HAP-1 (cell line): ENCODE measurements at places on chromosomes 6 and 20.

DNA sequence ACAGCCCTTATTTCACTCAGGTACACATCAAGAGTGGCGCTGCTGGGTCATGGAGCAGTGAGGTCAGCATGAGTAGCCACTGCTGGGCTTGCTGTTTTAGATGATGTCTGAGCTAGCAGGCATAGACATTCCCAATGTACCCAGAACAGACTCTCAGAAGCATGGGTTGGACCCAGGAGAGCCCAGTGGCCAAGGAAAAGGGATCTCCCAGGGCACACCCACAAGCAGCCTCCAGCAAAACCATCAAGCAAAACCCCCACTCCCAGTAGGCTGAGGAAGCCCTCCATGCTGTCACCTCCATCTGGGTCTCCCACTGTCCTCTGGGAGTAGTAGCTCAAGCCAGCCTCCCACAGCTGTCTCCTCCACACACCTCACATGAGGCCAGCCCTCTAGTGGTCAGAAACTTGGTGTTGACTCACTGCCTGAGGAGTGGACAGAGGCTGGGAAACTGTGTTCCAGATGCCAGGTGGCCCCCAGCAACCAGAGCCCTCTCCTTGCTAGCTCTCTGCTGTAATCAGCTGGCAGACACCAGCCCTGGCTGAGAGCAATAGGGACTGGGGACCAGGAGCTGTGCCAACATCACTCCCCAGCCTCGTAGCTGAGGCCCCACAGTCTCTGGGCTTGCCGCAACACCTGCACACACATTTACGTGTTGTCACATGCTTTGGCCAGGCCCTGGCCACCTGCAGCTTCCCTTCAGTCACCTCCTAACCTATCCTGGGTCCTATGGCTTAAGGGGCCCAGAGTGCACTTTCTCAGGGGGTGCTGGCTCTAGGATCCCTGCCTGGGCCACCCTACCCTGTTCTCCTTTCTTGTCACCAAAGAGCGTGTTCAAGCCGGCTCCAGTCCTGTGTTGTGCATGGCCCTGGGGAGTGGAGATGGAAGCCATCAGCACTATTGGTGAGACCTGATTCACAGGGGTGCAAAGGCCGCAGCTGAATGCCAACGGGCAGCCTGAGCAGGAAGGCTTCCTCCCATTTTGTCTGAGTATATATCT lies 1.9 kb upstream of the AP5S1 start:
- DNase-seq, result peak; percentile 80

DNA sequence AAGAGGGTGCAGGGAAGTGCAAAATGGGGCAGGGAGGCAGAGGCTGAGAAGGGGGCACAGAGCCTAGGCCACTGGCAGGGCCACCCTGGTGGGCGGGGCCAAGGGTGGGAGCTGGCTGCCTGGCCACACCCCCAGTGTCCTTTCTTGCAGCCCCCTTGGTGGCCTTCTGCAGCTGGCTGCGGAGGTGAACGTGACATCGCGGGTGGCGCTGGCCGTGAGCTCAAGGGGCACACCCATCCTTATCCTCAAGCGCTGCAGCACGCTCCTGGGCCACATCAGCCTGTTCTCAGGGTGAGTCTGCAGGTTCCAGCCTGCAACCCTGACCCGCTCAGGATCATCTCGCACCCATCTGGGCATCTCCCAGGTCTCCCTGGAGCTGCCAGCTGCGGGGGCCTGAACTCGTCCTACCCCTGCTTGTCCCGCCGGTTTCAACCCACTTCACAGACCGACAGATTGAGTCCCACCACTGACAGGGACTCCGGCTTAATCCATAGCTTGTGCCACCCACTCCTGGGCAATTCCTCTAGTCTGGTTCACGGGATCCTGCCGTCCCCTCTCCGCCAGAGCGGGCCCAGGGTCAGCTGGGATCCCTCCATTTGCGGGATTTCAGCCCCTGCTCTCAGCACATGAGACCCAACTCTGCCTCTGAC lies 6.2 kb downstream of the BPIFB3 start:
- DNase-seq, result no peak

DNA sequence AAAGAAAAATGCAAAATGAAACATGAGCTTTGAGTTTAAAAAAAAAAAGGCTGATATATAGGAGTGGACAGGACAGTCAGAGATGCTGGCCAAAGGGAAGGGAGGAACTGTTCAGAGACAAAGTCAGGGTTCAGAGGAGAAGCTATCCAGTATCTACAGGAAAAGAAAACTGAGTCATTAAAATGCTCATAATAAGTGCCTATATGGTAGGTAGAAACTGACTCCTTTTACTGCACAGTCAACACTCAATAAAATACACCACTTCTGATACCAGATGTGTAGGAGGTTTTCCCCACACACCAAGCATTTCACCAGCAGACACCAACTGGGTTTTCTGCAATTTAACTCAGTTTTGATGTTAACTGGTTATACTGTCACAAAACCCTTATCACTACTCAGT lies 32.9 kb downstream of the FRK start:
- DNase-seq, result no peak

- no peak for DNase-seq
Observed at GRCh38 chr20:31841928-31842327, 3.5 kb downstream of the FOXS1 start.

- no peak for DNase-seq
Observed at GRCh38 chr6:3088968-3089367, 20.7 kb downstream of the RIPK1 start.

DNA sequence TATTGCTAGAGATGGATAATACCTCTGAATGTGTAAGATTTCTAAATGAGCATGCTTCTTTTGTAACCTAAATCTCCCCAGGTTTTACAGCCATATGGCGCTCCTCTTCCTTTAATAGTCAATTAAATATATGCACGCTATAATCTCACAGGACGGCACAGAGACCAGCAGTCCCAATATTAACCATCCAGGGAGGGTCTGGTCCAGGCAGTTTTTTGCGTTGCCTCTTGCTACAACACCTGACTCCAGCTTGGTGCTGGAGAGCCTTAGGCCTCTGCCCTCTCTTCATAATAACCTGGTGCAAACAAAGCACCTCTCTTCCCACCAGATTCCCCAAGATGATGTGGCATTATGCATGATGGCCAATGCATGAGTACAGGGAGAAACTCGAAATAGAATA lies 183.4 kb downstream of the LY86 start:
- DNase-seq, result no peak

GRCh38 chr6:7269816-7270215 lies 43.2 kb downstream of the SSR1 start:
- no peak for DNase-seq

GRCh38 chr6:155278319-155279049 lies 14.7 kb downstream of the CLDN20 start:
- DNase-seq, result no peak

GRCh38 chr6:13462458-13463327 lies 24.7 kb downstream of the GFOD1 start:
- DNase-seq, result no peak

DNA sequence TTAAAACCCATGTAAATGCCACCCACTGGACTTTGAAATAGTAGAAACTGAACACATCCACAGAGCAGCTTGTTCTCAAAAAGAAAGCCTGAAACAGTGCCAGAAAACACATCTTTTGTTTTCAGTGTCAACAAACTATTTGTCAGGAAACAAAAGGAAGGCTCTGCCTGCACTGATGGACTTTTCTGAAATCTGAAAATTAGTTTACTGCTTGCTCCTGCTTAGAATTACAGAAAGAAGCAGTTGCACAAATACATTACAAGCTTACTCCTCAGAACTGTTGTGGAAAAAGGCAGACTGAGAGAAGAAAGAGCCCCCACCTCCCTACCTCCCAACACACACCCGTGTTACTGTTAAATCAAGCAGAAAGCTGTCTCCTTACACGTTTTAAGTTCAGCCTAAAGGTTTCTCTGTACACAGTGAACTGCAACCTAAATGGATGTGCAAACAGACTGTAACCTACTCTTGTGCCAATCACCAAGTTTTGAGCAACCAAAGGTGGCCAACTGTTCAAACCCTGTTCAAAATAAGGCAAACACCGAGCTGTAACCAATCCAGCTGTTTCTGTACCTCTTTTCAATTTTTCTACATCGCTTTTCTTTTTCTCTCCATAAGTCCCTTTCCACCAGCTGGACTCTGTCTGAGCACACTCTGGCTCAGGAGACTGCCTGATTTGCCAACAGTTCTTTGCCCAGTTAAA lies 43.7 kb downstream of the FRK start:
- DNase-seq, result no peak

GRCh38 chr6:106419900-106420613 lies 59.5 kb downstream of the CRYBG1 start:
- no peak for DNase-seq

DNA sequence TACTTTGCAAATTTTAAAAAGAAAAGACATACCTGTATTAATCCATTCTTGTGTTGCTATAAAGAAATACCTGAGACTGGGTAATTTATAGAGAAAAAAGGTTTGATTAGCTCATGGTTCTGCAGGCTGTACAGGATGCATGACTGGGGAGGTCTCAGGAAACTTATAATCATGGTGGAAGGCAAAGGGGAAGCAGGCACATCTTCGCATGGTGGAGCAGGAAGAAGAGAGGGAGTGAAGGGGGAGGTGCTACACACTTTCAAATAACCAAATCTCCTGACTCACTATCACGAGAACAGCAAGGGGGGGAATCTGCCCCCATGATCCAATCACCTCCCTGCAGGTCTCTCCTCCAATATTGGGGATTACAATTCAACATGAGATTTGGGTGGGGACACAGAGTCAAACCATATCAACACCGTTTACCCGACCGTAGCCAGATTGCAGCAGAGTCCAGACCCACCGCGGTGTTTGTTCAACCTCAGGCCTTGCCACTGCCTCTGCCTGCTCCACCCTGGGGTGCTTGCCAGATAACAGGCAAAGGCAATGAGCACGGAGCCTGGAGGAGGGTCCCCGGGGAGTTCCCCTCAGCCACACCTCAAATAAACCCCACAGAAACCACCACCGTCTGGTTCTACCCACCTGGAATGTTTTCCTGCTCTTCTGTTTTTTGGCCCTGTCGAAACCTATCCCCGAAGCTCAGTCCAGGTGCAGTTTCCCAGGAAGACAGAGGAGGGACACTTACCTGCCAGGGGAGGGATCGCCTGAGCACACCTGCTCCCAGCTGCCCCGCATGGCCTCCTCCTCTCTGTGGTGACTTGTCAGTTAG lies 142.2 kb upstream of the AFDN start:
- DNase-seq, result no peak

DNA sequence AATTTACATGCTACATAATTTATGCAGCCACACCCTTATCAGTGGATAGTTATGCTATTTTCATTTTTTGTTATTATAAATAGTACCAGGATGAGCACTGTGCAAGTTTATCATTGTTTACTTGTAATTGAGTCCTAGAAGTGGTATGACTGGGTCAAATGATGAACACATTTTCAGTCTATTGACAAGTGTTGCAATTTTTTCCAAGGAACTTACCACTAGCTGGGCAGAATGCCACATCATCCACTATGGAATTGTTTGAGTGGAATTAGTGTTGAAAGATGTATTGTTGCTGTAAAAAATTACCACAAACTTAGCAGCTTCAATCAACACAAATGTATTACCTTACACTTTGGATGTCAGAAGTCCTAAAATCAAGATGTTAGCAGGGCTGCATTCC lies 38.1 kb upstream of the OPN5 start:
- DNase-seq, result no peak

DNA sequence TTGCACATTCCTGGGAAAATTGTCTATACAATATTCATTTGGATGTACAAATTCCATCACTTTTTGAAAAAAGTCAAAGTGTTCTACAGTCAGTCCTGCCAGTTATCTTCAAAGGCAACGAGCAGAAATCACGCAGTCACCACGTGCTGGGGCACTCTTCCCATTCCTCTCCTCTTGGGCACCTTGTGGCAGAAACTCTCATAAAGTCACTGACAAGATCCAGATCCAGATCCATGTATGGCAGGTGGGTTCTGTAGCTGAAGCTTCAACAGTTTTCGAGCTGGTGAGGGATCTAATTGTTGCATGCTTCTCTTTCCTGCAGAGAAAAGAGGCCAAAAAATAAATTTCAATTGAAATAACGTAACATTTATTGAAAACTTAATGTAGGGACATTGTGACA lies 6.7 kb upstream of the NDRG3 start:
- no peak for DNase-seq

DNA sequence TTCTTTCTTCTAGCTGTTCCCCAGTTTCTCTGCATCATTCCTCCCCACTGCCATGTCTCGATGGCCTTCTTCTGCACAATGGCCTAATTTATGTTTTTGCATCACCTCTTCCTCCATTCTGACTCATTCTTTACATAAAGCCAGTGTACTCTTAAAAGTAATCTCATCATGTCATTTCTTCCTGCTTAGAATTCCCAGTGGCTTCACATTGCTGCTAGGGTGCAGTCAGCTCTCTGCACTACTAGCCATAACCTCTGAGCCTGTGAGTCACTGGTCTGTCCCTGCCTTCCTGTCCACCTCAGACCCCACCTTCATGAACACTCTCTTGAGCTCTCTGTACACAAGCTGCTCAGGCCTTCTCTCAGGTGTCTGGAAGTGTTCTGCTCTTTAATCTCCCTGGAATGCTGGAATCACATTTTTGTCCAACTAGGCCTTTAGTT lies 24.1 kb upstream of the TRIM27 start:
- DNase-seq, result peak; percentile 48

- DNase-seq, result no peak
Observed at GRCh38 chr20:59010995-59011873, 4.2 kb upstream of the CTSZ start.

DNA sequence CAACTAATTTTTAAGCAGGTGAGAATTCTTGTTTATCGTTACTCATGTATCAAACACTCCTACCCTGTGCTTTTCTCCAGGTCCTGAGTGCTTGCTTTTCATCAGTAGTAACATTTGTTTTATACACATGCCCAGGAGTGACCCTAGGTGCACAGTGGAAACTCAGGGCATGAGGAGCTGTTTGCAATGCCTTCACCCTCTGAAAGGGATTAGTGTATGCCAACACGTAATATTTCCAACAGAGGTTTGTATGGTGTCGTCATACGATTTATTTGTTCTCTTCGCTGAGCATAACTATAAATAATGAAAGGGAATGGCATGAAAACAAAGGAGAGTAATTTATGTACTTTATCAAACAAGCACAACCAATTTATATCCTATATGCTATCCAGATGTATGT lies 537.4 kb upstream of the MMS22L start:
- no peak for DNase-seq

GRCh38 chr6:80380566-80380965 lies 274.1 kb downstream of the BCKDHB start:
- no peak for DNase-seq

- no peak for DNase-seq
Observed at GRCh38 chr20:61332016-61332975, 80.2 kb downstream of the CDH4 start.

GRCh38 chr20:51760905-51761546 lies 7.2 kb downstream of the ATP9A start:
- peak; percentile 45 for DNase-seq

GRCh38 chr20:47487175-47487917 lies 14.3 kb upstream of the NCOA3 start:
- no peak for DNase-seq

DNA sequence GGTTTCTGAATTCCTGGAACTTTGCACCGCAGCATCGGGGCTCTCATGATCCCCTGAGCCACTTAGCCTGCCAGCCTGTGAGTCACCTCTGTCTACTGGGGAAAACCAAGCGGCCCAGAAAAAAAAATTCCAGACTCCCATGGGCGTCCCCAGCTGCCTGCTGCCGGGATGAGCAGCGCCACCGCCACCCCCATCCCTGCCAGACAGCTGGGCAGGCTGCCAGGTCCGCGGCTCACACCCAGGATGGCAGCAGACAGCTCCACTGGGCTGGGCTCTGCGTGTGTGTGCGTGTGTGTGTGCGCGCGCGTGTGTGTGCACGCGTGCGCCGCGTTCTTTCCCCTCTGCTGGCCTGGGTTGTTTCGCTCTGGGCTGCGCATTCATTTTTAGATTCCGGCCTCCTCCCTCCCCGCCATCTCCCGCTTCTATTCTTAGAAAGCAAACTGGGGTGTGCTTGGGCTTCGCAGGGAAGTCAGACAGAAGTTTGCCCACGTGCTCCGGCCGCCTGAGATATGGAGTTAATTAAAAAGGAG lies 38.9 kb upstream of the PMEPA1 start:
- DNase-seq, result peak; percentile 50
